ENCODE measurements at places on chromosomes 4 and X.

DNA sequence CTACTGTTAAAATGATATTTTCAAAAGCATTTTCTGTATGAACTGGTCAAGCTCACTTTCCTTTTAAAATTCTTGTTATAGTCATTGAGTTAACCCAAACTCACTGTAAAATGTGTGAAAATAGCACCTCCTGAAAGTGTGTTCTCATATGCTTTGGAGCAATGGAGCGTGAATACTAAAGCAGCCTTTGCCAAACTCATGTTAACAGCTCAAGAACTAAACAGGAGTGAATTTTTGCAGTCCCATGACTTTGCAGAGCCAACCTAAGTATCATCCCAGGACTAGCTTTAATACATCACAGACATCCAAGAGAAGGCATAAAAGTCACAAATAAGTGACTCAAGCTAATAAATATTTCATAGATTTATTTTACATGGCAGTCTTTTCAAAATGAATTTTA is 2.3 kb downstream of the AMMECR1 start:
- DNase-seq, result no peak

DNA sequence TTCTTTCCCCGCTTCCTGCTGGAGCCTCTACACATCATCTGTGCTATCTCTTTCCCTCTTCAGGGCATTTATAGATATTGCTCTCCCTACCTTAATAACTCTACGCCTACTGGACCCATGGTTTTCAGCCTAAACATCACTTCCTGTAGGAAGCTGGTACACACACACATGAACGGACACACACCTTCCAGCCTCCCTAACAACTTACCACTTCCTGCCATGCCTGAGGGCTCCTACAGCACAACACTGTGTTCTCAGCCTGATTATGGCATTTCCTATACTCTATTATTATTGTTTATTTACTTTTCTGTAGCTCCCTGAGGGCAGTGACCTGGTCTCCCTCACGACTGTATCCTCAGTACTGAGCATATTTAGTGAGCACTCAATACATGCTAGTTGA is 163.6 kb upstream of the MAP3K15 start:
- DNase-seq, result no peak

DNA sequence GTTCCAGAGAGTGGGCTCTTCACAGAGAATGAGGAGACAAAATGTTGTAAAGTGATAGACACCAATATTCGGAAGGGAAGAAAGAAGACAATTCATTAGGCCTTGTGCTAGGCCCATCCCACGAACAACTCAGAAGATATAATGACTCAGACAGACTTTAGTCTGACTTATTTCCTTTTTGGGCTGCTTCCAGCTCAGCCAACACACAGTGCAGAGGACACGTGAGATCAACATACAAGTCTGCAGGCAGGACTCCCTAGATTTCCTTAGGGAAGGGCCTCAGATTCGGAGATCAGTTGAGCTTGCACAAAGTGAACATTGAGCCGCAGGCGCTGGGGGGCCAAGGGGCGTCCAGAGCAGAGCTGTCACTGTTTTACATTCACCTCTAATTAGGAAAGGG is 290.7 kb upstream of the TENM3 start:
- DNase-seq, result no peak

DNA sequence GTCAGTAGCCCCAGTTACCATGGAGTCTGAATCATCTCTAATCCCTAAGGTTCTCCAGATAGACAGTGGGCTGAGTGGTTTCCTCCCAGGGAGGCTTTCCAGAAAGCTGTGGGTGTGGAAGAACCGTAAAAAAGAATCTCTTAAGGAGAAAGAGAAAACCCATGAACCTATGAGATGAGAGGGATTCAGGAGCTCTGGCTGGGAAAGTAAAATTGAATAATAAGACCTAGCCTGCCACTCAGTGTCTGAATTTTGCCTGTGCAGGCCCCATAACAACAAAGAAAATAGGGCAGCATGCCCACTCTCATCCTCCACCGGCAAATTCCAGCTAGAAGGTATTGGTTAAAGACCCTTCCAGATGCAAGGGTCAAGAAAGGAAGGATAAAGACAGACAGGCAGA is 16.9 kb downstream of the AWAT2 start:
- no peak for DNase-seq

GRCh38 chr4:153205757-153206156 is 1.5 kb downstream of the TRIM2 start:
- no peak for DNase-seq

DNA sequence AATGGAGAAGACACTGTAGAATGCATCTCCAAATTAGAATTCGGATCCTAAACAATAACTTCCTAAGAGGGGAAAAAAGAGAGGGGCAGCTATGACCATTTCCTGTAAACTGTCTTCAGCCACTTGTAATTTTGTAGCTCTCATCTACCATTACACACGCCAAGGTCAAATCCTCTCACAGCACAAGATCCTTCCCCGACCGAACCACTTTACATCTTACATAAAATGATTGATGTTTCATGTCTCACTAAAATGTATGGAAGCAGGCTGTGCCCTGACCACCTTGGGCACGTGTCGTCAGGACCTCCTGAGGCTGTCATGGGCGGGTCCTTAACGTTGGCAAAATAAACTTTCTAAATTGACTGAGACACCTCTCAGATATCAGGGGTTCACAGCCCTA is 24.1 kb upstream of the PBDC1 start:
- DNase-seq, result peak; percentile 10

GRCh38 chrX:87525771-87526229 is 8.2 kb downstream of the KLHL4 start:
- DNase-seq, result no peak

- DNase-seq, result no peak
Observed at GRCh38 chrX:39507034-39507433, 590.7 kb downstream of the BCOR start.

GRCh38 chr4:123807866-123808265 is 411.3 kb downstream of the SPRY1 start:
- no peak for DNase-seq

DNA sequence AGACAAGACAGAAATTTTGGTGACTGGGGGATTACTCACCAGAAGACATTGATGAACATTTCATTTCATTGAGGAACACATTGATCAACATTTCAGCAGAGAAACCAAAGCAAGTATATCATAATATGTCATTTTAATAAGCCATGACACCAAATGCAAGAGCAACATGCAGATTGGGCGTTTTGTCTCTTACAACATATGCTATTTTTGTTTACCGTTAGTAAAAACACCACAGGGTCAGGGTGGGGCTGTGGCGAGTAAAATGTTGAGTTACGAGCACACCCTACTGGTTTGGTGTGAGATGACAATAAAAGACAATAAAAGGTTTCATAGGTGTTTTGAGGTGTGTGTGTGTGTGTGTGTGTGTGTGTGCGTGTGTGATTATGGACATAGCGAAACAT is 294.5 kb downstream of the PDGFC start:
- no peak for DNase-seq

GRCh38 chr4:54227256-54228055 is 1.6 kb upstream of the PDGFRA start:
- no peak for DNase-seq

- DNase-seq, result no peak
Observed at GRCh38 chrX:44596277-44596676, 53.6 kb upstream of the FUNDC1 start.

GRCh38 chrX:101530944-101531343 is 19.4 kb upstream of the ARMCX1 start:
- DNase-seq, result no peak

- no peak for DNase-seq
Observed at GRCh38 chr4:54940996-54941865, 184.2 kb downstream of the KDR start.

DNA sequence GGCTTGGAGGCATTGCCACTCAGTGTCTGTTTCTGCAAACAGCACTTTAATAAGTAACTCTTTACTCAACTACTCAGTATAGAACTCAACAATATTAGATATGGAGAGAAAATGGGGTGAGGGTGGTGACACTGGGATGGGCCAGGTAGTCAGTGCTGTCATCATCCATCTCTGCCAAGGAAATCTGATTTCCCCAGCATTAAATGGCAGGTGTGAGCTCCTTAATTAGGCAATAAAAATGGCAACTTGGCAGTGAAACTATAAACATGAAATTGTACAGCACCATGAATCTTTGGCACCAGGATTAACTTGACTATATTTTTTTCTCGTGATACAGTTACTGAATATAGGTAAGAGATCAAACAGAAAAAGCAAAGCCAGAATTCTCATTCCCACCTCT is 146.2 kb downstream of the GLRA2 start:
- no peak for DNase-seq

DNA sequence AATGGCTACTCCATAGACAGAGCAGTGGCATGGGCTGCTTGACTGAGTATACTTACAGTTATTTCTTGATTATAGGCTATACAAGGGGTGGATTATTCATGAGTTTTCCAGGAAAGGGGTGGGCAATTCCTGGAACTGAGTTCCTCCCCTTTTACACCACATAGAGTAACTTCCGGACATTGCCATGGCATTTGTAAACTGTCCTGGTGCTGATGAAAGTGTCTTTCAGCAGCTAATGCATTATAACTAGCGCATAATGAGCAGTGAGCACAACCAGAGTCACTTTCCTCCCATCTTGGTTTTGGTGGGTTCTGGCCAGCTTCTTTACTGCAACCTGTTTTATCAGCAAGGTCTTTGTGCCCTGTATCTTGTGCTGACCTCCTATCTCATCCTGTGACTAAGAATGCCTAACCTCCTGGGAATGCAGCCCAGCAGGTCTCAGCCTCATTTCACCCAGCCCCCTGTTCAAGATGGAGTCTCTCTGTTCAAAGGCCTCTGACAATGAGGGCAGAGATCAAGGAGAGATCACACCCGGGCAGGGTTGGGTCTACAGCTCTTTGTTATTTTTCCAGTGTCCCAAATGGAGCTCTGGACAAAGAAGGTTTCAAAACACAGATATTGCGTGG is 468.4 kb upstream of the PRKX start:
- DNase-seq, result no peak

DNA sequence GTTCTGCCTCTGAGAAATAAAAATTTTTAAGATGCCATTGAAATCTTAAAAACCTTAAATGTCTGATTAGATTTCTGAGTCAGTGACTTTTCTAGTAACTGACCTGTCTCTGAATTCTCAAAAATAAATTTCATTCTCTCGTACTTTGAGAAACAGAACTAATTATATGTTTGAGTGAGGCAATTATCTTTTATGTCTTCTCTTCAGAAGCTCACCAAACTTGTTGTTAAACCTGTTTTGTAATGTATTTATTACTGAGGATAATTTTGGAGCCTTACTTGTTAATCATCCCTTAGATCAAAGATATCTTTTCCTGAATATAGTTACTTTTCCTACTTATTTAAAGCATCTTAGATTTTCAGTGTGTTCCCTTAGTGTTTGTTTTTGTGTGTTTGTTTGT is 64.5 kb upstream of the MMAA start:
- DNase-seq, result no peak

- DNase-seq, result no peak
Observed at GRCh38 chr4:163392328-163392727, 48.6 kb downstream of the NPY5R start.

- peak; percentile 73 for DNase-seq
Observed at GRCh38 chr4:18020671-18021469, 685 bp downstream of the LCORL start.

GRCh38 chr4:31702326-31702725 is 982.2 kb downstream of the PCDH7 start:
- DNase-seq, result no peak

DNA sequence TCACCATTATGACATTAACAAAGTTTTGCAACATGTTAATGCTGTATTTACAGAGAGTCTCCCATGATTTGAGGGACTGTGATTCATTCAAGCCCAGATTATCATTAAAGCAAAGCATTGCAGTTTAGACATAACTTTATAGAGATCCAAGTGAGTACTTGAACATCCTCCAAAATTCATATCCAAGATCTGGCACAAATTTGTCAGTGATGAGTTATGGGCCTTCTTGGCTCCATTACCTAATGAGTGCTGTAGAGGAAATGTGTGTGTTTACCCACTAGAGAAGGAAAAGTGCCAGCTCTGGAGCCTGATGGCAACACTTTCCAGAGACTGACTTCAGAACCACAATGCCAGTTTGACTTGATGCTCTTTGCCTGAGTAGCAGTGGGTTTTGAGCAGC is 432.3 kb downstream of the GALNTL6 start:
- DNase-seq, result no peak

- DNase-seq, result no peak
Observed at GRCh38 chr4:48116582-48116981, 17.5 kb downstream of the TXK start.

- no peak for DNase-seq
Observed at GRCh38 chrX:46375831-46376230, 169.4 kb downstream of the ZNF674 start.

- peak; percentile 54 for DNase-seq
Observed at GRCh38 chr4:7194251-7195140, 2.2 kb downstream of the SORCS2 start.

- no peak for DNase-seq
Observed at GRCh38 chr4:172232966-172233365, 419.8 kb downstream of the GALNTL6 start.

DNA sequence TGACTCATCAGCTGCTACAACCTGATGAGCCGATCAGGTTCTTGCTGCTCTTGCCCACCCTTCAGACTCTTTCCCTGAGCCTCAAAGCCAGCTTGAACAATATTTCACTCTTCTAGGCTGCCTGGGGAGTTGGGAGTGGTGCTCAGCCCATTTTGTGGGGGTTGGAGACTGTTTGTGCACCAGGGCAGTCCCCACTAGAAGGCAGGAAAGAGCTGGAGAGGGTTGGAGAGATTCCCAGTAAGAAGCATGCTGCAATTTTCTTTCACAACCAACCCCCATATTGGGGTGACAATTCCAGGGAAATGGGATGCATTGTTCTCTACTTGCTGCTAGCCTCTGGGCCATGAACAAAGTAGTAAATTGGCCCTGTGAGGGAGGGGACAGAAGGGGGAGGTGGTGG is 44.1 kb downstream of the SLC16A2 start:
- no peak for DNase-seq

DNA sequence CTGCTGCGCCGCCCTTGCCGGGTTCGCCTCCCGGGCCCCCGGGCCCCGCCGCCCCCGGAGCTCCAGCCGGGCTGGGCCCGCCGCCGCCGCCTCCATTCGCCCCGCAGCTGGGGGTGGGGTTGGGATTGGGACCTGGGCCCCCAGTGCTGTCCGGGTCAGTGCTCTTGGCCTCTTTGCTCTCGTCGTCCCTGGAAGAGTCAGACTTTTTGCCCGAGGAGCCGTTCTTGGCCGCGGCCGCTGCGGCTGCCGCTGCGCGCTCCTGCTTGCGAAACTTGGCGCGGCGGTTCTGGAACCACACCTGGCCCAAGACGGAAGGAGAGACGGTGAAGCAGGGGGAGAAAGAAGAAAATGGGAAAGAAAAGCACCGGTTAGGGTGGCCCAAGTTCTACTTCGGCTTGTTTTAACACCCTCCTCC is 2.5 kb downstream of the PHOX2B start:
- no peak for DNase-seq

DNA sequence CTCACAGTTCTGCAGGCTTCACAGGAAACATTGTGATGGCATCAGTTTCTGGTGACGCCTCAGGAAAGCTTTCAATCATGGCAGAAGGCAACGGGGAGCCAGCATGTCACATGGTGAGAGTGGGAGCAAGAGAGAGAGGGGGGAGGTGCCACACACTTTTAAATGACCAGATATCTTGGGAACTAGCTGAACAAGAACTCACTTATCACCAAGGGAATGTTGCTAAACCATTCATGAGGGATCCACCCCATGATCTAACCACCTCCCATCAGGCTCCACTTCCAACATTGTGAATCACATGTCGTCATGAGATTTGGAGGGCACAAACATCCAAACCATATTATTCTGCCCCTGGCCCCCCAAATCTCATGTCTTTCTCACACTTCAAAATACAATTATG is 43.3 kb upstream of the GPR173 start:
- DNase-seq, result no peak

Data from NCI-H2029 (cell line).